ENCODE measurements at places on chromosomes 1 and 21.
A peak's percentile ranks its signal among the peaks of the same experiment; 100 is the strongest.

DNA sequence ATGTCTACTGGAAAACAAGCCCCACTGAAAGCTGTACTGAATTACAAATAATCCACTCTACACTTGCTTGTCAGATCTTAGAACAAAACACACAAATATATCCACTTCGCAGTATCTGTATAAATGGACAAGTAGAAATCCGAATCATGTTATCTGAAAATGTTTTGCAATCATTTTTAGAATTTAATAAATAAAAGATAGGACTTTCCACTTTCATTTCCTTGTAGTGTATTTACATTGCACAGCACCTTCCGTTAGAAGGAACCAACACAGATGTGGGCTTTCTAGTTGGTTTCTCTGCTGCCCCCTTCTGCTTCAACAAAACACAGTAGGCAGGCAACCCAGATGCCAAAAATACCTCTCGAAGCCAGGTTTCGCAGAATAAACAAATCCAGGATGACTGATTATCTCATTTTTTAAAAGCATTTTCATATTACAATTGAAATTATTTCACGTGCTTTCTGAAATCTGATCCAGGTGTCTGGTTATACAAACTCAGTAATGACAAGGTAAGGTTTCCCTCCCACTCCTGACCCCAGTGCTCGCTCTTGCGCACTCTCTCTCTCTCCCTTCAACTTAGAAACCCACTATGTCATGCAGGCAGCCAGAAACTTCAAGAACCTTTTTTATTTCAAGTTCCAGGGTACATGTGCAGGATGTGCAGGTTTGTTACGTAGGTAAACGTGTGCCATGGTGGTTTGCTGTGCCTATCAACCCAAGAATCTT is 389.9 kb downstream of the SMYD3 start:
- peak; percentile 43 for DNase-seq

GRCh38 chr1:152397474-152397873 is 16.6 kb downstream of the CRNN start:
- no peak for DNase-seq

DNA sequence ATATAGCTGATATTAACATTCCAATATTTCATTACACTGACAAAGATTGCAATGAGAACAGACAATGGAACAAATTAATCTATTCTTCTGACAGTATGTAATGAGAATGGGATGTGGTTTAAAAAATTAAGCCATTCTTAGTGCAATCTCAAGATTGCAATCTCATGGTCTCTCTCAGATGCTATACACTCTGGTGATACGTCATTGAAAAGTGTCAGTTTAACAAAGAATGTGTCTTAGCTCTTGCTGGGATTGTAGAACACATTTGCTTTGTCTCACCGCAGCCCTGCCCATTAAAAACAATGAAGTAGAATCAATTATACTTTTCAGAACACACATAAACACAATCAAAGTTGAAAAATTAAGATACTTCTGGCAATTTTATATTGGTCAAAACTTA is 55.2 kb downstream of the LRRC53 start:
- DNase-seq, result no peak

DNA sequence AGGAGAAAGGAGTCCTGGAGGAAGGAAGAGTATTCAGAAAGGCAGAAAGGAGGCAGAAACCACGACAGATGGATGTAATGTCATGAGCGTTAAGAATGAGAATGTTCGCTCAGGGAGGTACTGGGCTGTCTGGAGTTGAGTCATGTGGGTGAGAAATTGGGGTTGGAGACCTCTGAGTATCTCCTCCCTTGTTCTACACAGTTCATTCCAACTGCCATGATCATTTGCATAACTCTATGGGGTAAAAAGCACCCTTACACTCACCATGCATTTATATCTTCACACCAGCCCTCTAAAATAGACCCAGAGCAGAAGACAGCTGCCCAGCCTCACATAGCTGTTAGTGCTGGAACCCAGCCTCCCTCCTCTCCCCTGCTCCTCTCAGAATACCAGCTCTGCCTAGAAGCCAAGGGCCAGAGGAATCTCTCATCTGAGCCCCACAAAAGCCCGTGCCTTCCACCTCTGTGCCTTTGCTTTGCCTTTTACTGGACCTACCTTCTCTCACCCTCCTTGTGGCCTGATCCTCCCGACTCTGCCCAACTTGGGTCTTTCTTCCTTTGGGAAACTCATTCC is 85.2 kb downstream of the BEND5 start:
- DNase-seq, result no peak

- no peak for DNase-seq
These were observed 199.4 kb upstream of the DAB1 start for GRCh38 chr1:57623039-57623790.

DNA sequence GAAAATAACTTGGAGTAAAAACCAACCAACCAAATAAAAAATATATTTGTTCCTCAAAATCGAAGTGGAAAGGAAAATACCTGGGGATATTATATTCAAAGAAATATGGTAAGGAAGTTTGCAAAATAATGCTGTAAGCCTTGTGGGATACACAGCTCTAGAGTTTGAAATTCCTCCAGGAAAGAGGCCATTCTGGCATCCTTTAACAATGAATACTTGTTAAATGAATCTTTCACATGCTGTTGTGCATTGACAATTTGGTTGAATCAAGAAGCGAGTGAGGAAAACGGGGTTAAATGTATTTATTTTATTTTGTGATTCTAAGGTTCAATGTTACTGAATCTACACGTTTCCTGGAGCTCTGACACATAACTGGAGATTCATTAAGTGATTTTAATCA is 30.5 kb upstream of the NTNG1 start:
- no peak for DNase-seq

GRCh38 chr1:27010226-27010994 is 2.2 kb downstream of the TENT5B start:
- no peak for DNase-seq

GRCh38 chr1:108142773-108143394 is 57.3 kb downstream of the SLC25A24 start:
- no peak for DNase-seq

DNA sequence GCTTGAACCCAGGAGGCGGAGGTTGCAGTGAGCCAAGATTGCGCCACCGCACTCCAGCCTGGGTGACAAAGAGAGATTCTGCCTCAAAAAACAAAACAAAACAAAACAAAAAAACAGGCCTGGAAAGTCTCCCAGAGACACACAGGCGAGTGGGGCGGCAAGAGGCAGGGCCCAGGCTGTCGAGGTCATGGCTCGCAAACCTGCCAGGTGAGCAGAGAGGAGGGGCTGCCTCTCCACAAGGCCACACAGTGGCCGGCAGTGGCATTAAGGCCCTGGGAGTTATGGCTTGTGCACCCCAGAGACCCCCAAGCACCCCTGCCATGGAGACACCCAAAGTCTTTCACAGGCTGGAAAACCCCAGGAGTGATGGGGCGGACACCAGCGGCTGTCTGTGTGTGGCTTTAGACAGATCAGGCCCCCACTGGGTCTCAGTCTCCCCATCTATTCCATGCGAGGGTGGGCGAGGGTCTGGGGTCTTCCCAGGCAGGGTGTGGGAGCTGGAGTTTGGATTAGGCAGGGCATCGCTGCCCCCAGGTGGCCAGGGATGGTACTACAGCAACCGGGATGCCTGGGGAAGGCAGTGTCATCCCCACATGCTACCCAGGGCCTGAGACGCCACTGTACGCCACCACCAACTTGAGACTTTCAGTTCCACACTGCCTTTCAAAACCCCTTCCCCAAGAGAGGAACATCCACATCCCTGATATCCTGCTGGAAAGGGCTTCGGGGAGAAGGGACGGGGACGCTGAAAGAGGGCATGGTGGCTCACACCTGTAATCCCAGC is 7.3 kb upstream of the CTRC start:
- DNase-seq, result no peak

GRCh38 chr1:145846201-145846612 is 777 bp downstream of the NUDT17 start:
- DNase-seq, result no peak

- no peak for DNase-seq
These were observed 27.2 kb upstream of the FAM3B start for GRCh38 chr21:41289431-41289830.

GRCh38 chr1:3787349-3787715 is 9.0 kb downstream of the LRRC47 start:
- no peak for DNase-seq

GRCh38 chr1:247043406-247043805 is 35.2 kb downstream of the ZNF670 start:
- DNase-seq, result no peak
